Kidney epithelial cell (primary cell): ENCODE measurements at places on chromosomes 11 and 22.
A peak's percentile ranks its signal among the peaks of the same experiment; 100 is the strongest.

DNA sequence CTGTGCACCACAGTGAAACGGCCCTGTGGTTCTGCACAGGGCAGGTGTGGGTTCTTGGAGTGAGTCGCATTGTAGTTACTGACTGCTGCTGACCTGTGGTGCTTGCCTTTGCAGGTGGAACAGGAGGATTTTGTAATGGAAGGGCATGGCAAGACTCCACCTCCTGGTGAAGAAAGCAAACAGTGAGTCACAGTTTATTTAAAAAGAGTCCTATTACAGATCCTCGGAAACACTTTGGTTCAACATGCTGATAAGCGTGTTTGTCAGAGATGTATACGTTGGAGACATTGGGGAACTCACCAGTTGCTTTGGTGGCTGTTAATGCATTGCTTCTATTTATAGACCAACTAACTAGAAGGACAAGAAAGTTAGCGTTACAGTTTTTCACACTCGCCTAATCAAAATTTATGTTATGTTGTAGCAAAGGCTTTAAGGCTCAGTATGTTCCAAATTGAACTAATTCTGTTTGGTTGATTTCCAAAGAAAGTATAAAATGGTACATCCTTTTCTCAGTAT lies 21.7 kb upstream of the TNRC6B start:
- peak; percentile 54 for DNase-seq

DNA sequence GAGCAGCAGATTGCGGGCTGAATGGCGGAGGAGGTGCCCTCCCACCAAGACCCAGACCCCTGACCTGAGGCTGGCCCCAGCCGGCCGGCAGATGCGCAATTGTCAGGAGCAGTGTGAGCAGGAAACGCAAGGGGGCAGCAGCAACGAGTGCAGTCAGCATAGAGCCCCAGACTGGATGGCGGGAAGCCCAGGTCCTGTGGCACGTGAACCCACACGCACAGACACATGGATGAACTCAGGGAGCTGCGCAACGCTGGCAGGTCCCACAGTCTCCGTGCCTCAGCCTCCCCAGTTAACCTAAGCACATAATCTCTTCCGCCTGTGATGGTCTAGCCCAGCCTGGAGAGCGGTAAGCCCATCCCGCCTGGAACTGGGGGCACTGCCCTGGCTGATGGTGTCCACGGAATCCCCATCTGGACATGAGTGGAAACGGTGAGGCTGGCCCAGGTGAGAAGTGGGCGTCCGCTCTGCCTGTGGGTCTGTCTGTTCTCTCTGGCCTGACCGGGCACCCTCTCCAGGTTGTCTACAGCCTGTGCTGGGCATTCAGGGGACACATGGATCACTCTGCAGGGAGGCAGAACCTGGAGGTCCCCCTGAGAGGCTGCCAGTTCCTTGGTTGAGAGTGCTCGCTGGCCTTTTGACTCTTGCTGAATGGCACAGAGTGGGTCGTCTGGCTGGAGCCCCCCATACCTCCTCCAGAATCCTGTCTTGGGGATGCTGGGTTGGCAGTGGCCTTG lies 626 bp upstream of the TBX10 start:
- DNase-seq = no peak

GRCh38 chr22:22881116-22882000 lies 6.3 kb upstream of the IGLL5 start:
- no peak for DNase-seq

DNA sequence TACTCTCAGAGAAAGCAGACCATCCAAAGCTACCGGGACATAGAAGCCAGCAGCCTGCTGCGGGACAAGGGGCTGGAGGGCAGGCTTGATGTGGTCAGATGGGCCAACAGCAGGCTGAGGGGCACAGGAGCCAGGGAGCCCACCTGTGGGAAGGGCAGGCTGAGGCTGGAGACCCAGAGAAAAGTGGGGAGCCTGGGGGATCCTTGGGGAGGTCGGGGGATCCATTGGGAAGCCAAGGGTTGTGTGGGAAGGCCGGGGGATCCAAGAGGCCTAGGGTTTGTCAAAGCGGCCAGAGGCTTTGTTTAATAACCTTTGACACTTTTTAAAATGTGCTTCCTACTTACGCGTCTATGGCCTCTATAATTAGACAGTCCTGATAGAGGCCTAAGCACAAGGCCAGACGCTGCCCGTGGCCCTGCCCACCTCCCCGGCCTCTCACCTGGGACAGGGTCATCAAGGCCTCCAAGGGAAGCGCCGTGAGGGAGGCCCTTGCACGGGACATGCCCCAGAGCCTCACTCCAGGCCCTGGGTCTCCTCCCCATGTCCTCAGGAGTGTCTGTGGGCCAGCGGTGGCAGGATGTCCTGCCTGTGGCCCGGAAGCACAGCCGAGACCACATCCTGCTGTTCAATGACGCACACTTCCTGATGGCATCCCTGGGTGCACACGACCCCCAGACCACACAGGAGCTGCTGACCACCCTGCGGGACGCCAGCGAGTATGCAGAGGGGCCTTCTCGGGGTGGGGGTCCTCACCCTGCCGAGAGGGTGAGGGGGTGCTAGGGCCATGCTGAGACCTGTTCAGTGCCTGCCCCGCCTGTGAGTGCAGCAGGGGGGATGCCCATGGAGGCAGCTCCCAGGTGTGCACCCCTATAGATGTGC lies 8.6 kb upstream of the GTSE1 start:
- no peak for DNase-seq

- DNase-seq = no peak
Measured at GRCh38 chr22:45976254-45977002, 534 bp downstream of the WNT7B start.

DNA sequence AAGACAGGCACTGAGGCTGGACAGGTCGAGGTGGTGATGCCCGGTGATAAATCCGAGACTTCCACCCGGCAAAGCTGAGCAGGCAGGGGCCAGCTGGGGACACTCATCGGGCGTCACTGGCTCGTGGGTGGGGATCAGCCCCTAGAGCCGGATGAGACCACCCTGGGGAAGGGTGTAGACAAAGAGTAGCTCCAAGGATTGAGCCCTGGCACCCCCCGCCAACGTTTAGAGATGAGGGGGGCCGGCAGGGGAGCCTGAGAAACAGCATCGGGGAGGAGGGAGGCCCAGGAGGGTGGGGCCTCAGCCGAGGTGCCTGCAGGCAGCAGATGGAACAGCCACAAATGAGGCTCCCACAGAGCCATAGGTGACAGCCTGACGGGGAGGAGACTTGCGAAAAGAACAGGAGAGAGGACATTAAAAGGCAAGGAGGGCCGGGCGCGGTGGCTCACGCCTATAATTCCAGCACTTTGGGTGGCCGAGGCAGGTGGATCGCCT lies 27.4 kb upstream of the CBX7 start:
- DNase-seq = no peak

DNA sequence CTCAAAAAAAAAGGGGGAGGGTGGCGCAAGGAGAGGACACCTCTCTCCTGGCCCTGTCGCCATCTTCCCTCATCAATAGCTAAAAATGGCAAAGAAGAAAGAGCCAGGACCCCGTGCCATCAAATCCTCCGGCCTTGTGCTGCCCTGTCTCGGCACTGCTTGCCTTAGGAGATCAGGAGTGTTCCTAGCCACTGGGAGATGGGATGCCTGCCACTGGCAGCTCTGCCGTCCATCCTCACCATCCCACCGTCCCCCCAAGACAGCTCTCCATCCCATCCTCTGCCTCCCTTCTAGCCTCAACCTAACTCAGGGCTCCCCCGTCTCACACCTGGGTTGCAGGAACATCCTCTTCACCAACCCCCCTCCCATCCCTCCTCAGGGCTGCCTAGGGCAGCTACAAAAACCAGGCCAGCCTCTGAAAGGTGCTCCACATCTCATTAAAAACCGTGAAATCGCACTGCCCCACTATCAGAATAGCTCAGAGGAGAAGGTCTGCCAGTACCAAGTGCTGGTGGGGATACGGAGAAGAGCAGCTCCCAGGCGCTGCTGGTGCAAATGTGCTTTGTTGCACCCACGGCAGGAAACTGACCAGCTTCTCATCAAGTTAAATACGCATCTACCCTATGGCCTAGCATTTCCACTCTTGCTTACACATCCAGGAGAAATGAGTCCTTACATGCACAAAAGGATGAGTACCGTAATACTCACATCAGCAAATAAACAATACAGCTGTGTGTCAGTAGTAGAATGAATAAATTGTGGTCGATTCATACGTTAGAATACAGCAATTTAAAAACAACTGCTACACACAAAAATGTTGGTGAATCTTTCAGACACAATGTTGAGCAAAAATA lies 31.7 kb upstream of the GCAT start:
- DNase-seq = no peak

DNA sequence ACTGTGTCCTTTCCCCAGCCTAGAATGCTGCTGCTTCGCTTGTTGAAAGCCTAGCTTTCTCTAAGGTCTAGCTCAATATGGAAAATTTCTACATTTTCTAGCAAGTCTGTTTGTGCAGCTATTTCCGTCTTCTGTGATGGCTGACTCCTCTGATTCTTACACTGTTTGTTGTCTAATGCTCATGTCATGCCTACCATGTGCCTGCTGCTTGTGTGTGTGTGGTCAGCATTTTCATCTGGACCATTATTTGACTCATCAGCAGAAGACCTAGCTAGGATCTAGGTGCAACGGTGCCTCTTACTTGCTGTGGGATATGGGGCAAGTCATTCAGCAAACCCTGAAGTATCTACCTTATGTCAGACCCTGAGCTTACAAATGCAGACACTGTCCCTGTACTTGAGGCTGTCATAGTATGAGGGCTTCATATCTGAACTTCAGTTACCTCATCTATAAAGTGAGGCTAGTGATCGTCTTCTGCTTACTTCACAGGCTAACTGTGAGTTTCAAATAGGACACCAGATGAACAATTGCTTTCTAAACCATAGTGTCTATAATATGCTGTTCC lies 86.5 kb upstream of the MYO18B start:
- DNase-seq = no peak

DNA sequence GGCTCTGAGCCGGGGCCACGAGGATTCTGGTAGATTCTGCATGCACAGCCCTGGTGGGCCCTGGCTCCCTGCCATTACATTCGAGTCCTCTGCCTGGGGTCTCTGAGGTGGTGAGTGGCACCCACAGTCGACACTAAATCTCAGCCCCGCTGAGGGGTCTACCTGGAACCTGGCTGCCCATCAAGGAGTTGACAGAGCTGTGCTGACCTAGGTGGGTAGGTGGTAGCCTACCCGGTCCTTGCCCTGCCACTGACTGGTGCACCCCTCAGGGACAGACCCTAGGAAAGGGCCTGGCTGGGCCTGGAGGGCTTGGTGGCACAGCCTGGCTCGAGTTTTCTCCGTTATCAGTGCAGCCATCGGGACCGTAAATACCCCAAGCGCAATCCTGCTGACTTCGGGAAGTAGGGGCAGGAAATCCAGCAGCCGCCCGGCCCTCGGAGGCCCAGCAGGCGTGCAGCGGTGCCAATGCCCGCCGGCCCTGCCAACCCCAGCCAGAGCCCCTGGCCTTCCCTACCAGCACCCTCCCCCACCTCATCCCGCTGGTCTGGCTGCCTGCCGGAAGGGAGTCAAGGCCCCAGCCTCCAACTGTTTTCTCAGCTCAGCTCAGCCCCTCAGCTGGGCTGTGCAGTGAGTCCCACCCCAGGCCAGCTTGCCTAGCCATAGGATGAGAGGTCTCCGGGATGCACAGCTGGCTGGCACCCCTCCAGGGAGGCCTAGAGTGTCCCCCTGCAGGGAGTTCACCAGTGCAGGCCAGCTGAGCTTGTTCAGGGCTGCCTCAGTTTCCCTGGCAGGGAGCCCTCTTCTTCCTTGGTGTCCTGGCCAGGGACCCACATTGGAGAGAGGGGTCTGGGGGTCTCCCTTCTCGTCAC lies 80.4 kb upstream of the KCNQ1OT1 start:
- no peak for DNase-seq

DNA sequence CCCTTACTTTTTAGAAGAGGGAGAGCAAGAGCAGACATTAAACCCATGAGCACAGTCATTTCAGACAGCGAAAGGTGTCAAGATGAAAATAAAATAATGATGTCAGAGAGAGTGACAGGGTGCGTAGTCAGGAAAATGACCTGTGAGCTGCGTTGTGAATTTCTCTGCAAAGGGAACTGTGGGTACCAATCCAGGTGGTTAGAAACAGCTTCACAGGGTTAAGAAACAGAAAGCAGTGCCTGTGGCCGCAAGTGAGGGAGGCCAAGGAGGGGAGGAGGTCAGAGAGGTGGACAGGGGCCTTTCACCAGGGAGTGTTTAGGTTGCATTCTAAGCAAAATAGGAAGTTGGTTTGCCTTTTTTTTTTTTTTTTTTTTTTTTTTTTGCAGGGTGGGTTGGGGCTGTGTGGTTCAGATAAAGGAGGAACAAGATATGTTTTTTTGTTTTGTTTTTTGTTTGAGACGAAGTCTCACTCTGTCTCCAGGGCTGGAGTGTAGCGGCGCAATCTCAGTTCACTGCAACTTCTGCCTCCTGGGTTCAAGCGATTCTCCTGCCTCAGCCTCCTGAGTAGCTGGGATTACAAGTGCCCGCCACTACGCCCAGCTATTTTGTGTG lies 7.9 kb downstream of the TIGD3 start:
- DNase-seq = no peak

- no peak for DNase-seq
Measured at GRCh38 chr11:31651822-31652221, 142.3 kb downstream of the ELP4 start.

DNA sequence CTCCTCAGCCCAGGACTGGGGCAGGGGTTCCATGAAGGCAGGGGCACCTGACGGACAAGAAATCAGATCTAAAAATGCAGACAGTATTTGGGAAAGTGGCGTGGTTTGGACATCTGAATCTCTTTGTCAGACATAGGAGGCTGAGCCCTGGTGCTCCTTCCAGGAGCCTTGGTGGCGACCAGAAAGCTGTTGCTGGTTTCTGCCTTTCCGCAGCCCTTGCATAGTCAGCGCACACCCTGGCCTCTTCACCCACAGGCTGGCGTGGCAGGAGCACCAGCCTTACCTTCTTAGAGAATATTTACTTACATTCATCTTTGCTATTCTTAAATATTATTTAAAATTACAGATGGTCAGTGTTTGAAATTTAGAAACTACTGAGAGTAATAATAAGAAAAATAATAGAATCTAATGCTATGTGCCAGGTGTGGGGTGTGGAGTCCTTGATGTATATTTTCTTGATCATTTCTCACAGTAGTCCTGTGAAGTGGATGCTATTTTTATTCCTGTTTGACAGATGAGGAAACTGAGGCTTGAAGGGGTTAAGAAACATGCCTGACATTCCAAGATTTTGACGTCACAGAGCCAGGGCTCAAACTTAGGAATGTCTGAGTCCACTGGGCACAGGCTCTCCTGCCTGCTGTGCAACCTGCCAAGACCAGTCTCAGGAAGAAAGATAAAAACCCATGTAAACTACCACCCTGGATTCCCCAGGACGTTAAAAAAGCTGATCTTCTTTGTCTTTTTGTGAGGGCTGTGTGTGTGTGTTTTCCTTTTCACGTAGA lies 51.6 kb downstream of the TBC1D22A start:
- DNase-seq = peak; percentile 35

DNA sequence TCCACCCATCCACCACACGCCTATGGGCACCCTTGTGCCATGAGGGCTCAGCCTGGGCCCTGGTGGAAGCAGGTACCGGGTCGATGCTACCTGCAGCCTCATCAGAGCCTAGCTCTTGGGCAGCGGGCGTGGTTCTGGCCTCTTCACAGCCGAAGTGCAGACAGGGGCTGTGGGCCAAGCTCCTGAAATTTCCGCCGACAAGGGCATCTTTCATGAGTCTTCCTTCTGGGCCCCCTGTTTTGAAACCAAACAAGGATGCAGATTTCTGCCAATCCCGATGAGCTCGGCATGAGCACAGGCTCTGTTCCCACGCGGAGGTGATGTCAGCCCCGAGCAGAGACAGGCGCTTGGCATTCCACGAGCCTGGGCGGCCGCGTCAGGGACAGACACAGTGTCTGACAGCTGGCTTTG lies 22.6 kb upstream of the MGAT3 start:
- DNase-seq = no peak
